ENCODE measurements at places on chromosomes 16 and 17.

GRCh38 chr17:18139949-18140348 is 31.4 kb downstream of the MYO15A start:
- no peak for DNase-seq

- no peak for DNase-seq
Observed at GRCh38 chr17:9537177-9537776, 38.3 kb downstream of the STX8 start.

DNA sequence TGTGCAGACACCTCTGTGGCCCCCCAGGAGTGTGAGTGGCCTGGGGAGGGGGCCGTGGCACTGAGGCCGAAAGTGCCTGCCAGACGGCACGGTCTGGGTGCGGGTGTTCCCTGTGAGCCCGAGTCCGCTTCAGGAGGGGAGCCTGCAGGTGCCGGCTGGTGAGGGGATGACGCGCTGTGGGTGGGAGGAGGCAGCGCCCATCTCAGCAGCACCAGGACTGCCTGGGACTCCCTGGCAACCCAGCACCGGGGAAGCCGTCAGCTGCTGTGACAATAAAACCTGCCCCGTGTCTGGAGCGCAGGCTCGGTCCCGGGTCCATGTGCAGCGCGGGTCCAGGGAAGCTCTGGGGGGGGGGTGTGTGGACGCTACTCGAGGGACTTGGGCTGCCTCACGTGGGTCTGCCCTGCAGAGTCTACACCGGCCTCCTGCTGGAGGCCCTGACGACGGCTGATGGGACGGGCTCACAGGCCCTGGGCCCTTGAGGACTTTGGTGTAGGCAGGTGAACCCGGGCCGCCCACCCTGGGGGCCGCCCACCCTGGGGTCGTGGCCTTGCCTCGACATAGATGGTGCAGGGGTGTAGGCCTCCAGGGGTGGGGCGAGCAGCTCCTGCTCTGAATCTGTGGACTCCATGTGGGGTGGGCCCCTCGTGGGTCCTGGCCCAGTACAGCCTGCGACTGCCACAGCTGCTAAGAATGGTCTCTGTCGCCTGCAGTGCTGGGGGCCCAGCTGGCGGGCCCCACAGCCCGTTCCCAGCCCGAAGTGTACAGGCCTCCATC is 5.9 kb upstream of the RAB40C start:
- no peak for DNase-seq

GRCh38 chr16:63146251-63146650 is 1110.0 kb upstream of the CDH8 start:
- no peak for DNase-seq

GRCh38 chr17:63998721-63999679 is 849 bp downstream of the PRR29 start:
- no peak for DNase-seq

DNA sequence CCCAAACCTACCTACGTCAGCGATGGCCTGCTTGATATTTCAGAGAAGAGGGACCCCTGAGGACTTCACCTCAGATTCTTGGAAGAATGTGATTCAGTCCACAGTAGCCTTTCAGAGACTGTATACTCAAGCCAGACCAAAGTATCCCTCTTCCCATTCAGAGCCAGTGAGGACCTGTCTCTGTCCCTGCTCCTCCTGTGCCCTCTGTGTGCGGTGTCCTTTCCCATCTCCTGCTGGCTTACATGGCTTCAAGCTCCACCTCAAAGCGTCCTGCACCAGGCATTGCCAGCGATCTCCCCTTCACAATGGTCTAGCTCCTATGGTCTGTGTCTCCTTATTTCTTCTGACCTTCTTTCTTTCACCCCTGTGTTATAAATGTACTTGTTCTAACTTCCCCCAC is 39.5 kb upstream of the HLF start:
- DNase-seq: no peak
